Stimulated activated naive CD4-positive, alpha-beta T cell (primary cell): ENCODE measurements at places on chromosomes 13 and 19.

GRCh38 chr13:94431987-94432386 lies 47.5 kb downstream of the DCT start:
- DNase-seq = no peak

DNA sequence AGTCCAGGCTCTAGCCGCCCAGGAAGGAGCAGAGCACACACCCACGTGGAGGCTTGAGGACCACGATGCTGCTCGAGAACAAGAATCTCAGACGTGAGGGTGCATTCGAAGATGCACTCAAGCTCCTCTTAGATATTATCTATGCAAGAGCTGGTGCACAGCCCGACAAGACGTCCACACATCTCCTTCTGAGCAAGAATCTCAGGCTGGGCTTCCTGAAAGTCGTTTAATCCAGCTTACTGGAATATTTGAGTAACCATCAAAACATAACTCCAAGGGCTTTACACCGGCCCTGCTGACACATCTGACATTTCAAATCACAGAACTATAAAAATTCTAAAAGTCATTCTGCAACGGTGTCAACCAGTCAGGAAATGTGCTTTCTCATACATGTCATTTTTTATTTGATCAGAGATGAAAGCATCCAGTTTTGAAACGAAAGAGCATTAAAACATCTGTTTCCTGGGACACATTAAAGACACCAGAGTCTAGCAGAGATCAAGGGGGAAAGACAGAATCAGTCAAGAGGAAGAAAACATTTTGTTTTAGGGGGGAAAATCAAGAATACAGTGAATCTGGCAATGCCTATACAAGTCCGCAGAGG lies 177.7 kb upstream of the IRS2 start:
- no peak for DNase-seq

DNA sequence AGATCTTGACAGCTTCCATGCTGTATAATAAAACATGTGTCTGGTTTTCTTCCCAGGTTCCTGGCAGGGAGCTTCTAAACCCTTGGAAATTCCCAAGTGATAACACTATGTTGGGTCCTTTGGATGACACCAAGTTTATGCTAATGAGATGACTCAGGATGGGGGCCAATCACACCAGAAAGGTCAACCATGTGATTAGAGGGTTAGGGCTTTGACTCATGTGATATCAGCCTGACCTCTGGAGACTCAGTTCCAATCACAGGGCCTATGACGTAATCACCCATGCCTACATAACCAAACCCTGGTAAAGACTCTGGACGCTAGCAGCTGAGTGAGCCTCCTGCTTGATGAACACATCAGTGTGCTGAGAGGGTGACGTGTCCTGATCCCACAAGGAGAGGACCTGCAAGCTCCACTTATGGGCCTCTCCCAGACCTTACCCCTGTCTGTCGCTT lies 203.6 kb downstream of the DCLK1 start:
- DNase-seq = no peak

DNA sequence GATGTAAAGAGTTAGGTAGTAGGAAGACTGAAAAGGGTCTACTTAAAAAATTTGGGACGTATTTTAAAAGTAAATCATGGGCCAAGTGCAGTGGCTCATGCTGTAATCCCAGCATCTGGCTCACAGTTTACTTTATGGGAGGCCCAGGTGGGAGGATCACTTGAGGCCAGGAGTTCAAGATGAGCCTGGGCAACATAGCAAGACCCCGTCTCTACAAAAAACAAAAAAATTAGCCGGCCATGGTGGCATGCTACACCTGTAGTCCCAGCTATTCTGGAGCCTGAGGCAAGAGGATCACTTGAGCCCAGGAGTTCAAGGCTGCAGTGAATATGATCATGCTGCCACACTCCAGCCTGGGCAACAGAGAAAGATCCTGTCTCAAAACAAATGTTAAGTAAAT lies 23.0 kb downstream of the UTP14C start:
- DNase-seq = no peak

DNA sequence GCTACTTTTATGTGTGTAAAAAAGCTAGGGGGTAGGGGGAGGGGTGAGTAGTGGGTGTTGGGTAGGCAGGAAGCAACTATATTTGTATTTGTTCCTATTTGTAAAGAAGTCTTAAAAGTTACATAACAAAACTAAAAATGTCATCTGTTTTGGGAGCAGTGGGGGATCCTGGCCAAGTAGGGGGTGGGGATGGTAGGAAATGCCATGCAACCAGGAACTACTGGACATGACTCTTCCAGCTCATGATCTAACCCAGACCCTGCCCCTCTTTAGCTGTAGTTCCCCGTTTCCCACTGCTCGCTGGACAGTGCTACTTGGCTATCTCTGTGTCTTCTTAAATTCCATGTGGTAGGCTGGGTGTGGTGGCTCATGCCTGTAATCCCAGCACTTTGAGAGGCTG lies 3.2 kb downstream of the GTF3A start:
- no peak for DNase-seq

- no peak for DNase-seq
Measured at GRCh38 chr13:31853643-31854326, 114.5 kb downstream of the RXFP2 start.

DNA sequence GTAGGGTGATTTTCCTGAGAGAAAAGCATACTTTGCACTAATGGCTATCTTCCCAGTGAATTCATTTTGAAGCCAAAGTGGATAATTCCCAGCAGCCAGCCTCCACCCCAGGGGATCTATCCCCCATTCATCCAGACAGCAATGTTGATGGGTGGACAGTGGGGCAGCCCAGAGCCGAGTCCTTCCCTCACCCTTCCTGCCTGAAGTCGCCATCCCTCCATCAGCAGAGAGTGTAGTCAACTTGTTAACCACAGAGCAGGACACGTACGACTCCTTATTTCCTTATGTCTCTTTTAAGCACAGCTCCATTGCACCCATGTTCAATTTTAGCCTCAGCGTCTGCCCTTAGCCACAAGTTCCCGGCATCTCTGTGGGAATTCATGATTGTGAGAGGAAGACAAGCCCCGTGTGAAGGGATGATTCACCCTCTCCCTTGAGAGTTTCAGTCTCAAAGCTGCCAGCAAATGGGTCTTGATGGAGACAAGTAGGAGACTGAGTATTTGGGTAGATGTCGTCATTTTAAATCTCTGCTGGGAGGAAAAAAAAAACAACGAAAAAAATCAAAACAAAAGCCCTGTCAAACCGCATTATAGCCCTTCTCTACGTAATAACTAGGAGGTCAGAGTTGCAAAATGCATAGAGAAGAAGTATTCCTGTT lies 58.3 kb upstream of the MEDAG start:
- DNase-seq = no peak

DNA sequence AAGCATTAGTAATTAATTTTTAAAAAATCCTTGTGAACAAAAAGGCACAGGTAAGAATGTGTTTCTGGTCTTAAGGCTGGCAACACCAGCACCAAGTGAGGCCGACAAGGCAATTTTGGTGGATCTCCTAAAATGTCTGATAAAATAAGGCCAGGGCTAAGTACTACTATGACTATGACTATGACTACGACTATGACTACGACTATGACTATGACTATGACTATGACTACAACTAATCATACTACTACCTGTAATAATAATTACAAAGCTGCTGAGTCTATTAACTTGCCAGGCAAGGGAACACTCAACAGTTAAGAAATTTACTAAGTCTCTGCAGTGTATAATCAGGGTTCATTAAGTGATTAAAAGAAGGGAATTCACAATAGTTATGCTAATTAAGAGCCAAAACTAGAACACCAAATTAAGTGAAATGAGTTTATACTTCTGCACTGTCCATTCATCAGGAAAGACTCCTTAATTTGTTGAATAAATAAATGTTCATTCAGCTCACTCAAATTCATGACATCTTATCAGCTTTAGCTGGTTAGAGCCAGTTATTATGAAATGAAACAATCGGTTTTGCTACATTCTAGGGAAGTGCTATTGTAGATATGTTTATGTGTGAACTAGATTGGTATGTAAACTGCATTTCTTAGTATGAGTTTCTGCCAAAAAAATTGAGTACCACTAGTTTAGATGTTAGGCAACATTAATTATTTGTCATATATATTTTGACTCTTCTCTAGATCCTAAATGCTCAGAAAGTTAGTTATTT lies 1626.2 kb upstream of the PCDH20 start:
- DNase-seq = no peak

GRCh38 chr13:59677966-59678814 lies 485.5 kb downstream of the DIAPH3 start:
- no peak for DNase-seq

- DNase-seq = no peak
Measured at GRCh38 chr13:112984501-112984900, 15.5 kb downstream of the MCF2L start.

- no peak for DNase-seq
Measured at GRCh38 chr19:10321874-10322835, 6.3 kb upstream of the FDX2 start.

DNA sequence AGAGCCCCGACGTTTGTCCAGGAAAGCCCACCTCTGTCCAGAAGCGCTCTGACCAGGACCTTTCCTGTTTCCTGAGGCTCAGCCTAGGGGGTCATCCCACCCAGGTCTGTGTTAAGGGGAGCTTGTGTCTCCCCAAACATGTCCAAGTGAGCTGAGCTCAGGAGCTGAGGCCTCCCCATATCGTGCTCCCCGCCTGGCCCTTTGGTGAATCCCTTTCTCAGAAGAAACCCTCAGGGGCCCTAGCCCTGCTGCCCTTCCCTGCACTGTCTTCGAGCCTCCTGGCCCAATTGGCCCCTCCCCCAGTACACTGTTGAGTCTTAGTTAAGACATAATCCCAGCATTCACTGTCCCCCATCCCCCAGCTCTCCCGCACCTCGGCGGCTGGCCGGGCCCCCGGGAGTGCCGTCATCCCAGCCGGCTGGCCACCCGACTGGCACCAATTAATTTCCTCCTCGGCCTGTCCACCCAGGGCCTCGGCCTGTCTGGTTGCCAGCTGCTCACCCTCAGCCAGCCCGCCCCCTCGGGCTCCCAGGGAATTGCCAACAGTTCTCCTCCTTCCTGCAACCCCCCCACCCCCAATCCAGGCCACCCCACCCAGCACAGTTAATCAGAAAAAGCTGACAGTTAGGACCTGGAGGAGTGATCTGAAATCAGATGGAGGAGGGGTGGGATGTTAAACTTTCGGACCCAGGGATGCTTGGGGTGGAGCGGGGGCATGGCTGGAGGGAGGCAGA lies 13.6 kb downstream of the IER2 start:
- DNase-seq = peak; percentile 58

DNA sequence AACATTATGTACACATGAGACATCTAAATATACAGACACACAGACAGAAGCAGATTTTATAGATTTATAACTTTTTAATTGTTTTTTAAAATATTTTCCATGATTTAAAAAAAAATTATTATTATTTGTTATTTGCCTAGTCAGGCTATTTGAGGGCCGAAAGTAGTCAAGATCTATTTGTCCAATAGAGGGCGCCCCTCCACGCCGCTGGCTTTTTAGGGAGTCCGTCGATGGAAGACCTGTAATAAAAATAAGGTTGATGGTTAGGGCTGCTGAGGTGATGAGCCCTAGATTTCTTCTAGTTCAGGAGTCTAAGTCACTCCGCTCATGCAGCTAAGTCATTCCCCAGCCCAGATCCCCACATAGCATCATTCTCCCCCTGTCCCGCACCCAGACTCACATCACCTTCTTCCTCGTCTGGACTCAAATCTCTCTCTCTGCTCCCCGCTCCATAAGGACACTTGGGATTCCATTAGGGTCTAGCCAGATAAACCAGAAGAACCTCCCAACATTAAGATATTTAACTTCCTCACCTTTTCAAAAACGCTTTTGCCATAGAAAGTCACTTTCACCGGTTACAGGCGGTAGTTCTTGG lies 33.9 kb upstream of the CEACAM21 start:
- peak; percentile 43 for DNase-seq

- no peak for DNase-seq
Measured at GRCh38 chr13:35703061-35703460, 226.6 kb upstream of the MAB21L1 start.

GRCh38 chr13:28406733-28407266 lies 88.1 kb downstream of the FLT1 start:
- no peak for DNase-seq

DNA sequence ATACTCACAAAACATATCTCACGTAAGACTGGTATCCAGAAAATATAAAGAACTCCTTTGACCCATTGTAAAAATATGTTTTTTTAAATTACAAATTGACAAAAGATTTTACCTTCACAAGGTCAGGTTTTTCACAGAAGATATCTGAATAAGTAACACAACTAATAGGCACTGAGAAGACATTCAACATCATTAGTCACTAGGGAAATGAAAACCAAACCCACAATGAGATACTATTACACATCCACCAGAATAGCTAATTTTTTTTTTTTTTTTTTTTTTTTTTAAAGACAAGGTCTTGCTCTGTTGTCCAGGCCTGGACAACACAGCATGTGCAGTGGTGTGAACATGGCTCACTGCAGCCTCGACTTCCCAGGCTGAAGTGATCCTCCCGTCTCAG lies 157.5 kb downstream of the MIPEP start:
- no peak for DNase-seq

DNA sequence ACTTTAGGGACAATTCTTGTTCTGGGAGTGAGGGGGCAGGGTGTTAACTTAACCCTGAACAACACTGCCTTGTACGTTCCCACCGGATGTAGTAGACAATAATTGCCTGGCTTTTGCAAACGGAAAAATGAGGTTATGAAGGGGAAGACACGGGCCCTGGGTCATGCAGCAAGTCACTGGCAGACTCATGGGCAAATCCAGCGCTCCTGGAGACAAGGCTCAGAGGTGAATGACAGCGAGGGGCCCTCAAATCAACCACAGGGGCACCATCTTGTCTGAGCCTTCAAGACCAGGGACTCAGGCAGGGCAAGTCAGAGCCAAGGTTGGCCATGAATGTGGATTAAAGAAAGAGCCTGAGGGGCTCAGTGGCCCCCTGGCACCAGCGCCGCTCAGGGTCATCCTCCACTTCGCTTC lies 2.8 kb downstream of the RASA3 start:
- DNase-seq = no peak

GRCh38 chr13:42007844-42008243 lies 40.6 kb upstream of the DGKH start:
- DNase-seq = no peak

DNA sequence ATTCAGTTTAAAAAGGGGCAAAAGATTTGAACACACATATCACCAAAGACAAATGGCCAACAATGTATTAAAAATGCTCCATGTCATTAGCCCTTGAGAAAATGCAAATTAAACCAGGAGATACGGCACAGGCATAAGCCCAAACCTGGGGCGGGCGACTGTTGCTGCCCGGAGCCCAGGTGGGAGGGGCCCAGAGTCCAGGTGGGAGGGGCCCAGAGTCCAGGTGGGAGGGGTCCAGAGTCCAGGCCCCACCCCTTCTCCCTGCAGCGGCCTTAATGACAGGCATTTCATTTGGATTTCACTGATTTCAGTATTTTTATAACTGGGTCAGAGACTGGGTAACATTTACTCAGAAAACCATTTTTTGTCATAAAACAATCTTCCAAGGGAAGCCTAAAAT lies 78.2 kb downstream of the RASA3 start:
- no peak for DNase-seq

- DNase-seq = peak; percentile 31
Measured at GRCh38 chr19:38319421-38320258, at the start of gene KCNK6. Gene KCNK6 (plus strand): TSS chr19:38319845. CDS start chr19:38319951, 106 bp downstream.
